Activated CD4-positive, alpha-beta memory T cell treated with anti-CD3 and anti-CD28 coated beads for 36 hours (primary cell): ENCODE measurements at places on chromosomes 11 and 22.

DNA sequence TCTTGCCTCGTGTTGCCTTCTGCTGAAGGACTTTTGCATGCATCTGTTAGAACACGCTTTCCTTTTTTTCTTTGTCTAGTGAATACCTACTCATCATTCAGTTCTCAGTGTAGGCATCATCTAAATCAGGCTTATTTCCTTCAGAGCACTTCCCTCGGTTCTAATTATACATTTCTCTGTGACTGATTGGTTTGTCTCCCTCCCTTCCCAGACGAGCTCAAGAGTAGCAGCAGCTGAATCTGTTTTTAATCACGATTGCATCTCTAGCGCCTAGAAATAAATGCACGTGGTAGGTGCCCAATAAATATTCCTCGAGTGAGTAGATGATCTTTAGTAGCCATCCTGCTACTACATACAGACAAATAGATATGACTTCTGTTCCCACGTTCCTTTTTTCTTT is 6.3 kb downstream of the CEP164 start:
- no peak for DNase-seq

- no peak for DNase-seq
These were observed 971.7 kb upstream of the CHORDC1 start for GRCh38 chr11:91194546-91194945.

DNA sequence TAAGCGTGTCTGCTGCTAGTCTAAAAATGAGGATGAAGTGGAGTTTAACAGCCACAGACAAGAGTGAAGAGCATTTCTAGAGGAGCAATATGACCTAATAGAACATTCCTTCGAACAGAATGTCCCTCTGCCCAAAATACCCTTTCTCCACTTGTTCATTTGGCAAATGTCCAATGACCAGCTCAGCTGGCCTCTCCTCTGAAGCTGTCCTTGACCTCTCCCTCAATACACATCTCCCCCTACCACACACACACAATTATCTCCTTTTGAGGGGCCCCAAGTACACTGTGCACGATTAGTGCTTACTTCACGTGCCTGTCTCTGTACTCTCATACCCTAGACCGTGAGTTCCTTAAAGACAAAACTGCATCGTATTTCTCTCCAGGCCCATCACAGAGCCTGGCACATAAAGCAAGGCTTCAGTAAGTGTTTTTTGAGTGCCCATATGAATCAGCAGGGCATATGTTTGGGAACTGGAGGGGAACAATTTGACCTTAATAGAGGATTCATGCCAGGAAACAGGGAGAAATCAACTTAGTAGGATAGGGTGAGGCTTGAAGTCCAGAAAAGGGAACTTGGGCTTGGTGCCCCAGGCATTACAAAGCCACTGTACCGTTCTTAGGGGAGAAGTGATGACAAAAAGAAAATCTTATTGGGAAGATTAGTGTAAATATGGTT is 18.1 kb upstream of the NCAM1 start:
- no peak for DNase-seq

- DNase-seq = no peak
These were observed 24.2 kb upstream of the KRTAP5-6 start for GRCh38 chr11:1672613-1673350.

- DNase-seq = no peak
These were observed 97.0 kb upstream of the TOP3B start for GRCh38 chr22:22079404-22080148.

DNA sequence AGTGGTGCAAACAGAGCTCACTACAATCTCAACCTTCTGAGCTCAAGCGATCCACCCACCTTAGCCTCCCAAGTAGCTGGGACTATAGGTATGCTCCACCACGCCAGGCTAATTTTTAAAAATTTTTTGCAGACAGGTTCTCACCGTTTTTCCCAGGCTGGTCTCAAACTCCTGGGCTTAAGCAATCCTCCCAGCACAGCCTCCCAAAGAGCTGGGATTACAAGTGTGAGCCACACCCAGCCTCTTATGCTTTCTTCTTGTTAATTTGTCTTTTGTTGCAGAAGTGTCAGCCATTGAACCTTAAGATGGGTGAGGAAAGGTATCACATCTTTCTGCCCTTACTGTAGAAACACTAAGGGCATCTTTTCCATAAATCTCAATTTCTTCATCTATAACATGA is 34.9 kb downstream of the DENND5A start:
- DNase-seq = no peak

DNA sequence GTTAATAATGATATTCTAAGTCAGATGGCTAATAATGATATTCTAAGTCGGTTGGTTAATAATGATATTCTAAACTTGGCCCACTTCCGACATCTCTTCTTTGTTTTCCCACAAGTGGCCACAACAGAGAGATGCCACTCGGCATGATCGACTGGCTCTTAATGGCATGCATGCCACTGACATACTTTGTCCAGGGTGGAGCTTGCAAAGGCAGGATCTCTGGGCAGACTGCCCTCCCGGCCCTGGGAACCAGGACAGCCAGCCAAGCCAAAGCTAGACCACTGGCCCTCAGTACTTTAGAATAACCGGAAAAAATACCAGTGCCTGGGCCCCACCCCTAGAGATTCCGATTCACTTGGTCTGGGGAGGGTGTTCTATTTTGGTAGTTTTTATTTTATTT is 78.1 kb downstream of the KIAA1671 start:
- no peak for DNase-seq
